ENCODE measurements at places on chromosomes 3 and 15.

DNA sequence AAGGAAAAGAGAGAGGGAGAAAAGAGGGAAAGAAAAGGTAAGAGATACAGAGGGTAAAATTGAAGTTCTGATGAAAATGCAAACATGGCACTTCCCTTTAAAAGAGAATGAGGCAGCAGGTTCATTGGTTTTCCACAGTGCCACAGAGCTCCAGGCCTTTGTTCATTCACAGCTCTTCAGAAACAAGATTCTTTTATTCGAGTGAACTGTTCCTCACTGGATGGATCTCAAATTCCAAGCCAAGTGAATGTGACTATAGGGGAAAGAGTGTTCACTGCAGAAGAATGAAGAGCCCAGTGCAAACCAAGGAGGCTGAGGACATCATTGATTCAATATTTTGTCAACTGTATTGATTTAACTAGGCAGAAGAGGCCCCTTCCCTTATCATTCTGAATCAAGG is 280.3 kb upstream of the PROK2 start:
- DNase-seq, result no peak

- no peak for DNase-seq
Measured at GRCh38 chr3:171956181-171956683, 83.1 kb upstream of the FNDC3B start.

DNA sequence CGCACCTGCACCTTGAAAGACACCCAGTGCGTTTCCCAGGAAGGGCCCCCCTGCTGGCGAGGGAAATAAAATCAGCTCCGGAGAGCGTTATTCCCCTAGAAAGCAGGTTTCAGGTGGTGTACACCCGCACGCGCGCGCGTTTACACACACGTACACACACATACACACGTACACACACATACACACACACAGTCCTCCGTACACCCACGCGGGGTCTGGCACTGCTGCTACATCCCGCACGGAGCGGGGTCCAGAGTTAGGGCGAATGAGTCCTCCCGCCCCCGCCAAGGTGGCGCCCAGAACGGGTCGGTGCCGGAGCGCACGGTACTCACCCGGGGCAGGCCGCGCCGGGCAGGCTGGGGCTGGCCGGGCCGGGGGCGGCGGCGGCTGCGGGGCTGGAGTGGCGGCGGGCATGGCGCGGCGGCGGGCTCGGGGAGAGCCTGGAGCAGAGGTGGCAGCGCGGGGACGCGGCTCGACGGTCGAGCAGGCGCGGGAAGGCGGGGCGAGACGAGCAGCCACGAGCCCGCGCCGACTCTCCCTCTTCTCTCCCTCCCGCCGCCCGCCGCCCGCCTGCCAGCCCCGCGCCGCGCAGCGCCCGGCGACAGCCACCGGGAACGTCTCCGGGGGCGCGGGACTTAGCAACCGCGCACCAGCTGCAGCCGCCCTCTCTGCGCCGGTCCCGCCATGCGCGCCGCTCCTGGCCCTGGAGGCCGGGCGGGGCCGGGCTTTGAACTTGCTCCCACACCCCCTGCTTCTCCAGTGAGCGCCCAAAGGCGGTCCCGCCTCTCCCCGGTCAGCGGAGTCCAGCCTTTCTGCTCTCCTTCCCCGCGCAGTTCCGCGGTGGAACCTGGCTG is at the start of gene DCLK3:
Gene DCLK3, minus strand, starts transcription at position 704 of the 854 bp plus-strand sequence. Its CDS starts 290 bp downstream, at position 414.
- no peak for DNase-seq

DNA sequence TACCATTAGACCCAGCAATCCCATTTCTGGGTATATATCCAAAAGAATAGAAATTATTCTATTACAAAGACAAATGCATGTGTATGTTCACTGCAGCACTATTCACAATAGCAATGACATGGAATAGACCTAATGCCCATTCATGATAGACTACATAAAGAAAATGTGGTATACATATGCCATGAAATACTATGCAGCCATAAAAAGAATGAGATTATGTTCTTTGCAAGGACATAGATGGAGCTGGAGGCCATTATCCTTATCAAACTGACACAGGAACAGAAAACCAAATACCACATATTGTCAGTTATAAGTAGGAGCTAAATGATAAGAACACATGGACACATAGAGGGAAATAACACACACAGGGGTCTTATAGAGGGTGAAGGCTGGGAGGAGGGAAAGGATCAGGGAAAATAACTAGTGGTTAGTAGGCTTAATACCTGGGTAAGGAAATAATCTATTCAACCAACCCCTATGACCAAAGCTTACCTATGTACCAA is 366.8 kb downstream of the EDEM1 start:
- DNase-seq, result no peak

DNA sequence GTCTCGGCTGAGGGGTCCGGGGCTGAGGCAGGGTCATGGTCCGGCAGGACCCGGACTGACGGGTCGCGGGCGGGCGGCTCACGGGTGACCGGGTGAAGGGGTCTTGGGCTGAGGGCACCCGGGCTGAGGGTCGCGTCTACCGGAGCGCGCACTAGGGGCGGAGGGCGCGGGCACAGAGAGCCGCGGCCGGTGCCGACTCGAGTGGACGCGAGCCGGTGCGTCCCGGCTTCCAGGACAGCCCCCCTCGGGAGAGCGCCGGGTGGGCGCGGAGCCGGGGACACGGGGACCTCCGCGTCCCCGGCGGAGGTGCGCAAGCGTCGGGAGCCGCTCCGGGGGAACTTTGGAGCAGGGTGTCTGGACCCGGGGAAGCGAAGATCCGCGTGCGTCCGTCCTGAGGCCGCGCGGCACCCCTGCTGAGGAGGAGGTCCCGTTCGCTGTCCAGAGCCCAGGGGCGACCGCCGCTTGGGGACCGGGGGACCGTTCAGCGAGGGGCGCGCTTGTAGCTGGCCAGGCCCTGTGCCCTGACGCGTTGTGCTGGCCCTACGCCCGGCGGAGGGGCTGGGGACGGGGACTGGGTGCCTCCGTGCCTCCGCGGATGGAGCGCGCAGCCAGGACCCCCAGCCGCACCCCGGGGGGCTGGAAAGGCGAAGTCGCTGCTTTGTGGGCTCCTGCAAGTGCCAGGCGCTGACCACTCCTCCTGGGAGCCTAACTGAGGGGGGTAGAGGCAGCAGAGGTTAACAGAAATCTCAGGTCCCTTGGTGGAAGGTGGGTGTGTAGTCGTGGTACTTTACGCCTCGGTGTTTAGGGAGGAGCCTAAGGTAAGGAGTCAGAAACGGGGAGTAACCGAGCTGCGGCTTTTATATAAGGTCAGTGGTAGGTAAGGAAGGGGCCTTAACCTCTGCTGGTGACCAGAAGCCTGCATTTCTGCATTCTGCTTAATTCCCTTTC is at the start of gene PPARG:
Gene PPARG, plus strand, starts transcription at position 889 of the 948 bp plus-strand sequence. CDS start 90,642 bp downstream, outside the sequence.
- no peak for DNase-seq

DNA sequence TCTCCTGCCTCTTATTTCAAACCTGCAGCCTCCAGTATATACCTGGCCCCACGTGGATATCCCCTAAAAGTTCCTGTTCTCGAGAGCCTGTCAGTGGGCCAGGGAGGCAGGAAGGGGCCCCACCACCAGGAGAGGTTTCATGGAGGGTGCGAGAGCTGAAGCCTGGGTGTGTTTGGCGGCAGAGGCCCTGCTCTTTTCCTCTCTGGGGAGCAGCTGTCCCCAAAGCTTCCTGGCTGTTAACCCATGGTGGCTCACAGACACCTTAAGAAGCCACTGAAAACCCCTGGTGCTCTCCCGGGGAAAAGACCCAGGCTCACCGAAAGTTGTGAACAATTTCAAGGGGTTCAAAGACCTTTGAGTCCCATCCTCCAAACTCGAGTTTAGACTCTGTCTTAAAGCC is 1.1 kb downstream of the PRRT3 start:
- DNase-seq, result no peak

DNA sequence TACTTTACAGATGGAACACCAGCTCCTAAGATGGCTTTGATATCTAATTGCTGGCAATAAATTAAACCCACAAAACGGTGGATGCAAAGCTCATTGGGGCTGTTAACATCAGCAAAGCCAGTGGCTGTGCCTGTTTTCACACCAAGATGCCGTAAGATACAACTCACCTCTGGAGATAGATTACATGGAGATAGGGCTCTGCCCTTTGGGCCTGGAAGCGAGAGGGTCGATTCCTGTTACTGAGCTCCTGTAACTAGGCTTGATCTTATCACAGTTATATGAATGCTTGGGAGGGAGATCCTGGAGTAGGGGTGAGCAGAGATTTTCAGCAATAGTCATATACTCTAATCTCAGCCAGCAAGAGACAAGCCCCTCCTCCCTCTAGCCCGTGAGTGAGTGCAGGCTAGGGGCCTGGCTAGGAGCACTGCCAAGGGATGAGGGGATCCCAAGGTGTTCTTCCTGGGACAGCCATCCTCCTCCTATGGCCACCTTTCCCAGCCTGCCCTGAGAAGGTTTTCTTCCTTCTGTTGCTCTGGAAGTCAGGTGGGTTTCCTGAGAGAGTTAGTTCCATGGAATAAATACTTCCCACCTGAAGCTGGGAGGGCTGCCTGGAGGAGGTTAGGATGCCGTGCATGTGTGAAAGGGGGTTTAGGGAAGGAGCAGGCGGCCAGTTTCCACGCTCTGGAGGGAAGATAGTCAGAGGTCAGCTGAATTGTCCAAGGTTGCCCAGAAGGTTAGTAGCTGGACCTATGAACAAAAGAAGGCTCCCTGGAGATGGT is 18.1 kb upstream of the DOCK3 start:
- DNase-seq, result no peak

DNA sequence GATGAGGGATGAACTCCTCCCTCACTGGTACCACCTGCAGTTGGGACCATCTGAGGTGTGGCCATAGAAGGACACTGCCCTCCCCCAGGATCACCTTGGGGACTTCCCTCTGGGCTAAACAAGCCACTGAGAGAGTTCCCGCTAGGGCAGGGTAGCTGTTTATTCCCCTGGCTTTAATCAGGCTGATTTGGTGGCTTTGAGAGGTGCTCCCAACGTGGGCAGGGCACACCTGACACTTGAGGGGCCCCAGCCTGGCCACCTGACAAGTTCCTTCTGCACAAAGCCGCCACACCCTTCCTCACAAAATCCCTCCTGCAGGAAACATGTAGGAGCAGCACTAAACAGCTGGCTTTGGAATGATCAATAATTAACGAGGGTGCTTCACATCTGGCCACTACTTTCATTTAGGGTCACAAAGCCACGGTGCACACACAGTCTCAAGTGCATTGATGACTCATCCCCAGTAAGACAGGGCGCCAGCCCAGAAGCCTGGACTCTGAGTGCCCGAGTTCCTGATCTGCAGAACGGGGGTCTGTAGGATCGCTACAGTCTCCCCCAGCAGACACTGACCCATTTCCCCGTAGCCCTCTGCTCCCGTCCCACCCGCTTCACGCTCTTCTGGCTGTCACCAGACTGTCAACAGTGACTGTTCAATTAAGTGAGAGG is 75.1 kb downstream of the ATP10A start:
- DNase-seq, result no peak

DNA sequence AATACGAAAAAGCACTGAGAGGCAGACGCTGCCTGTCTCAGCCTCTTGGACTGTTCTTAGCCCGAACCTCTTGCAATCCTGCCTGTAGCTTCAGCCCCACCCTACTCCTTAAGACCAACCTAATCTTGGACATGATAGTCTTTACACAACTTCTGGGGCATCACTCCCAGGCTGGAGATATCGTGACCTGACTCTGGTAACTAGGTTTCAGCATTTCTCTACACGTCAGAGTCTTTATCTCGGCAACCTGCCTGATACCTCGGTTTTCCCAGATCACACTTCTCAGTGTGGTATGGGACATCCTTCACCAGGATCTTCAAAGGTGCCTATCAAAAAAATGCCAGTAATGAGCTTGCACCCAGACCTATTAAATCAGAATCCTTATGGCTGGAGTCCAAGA is 590.2 kb upstream of the KCNMB2 start:
- DNase-seq, result no peak

GRCh38 chr3:115071601-115072000 is 75.5 kb downstream of the ZBTB20 start:
- no peak for DNase-seq

DNA sequence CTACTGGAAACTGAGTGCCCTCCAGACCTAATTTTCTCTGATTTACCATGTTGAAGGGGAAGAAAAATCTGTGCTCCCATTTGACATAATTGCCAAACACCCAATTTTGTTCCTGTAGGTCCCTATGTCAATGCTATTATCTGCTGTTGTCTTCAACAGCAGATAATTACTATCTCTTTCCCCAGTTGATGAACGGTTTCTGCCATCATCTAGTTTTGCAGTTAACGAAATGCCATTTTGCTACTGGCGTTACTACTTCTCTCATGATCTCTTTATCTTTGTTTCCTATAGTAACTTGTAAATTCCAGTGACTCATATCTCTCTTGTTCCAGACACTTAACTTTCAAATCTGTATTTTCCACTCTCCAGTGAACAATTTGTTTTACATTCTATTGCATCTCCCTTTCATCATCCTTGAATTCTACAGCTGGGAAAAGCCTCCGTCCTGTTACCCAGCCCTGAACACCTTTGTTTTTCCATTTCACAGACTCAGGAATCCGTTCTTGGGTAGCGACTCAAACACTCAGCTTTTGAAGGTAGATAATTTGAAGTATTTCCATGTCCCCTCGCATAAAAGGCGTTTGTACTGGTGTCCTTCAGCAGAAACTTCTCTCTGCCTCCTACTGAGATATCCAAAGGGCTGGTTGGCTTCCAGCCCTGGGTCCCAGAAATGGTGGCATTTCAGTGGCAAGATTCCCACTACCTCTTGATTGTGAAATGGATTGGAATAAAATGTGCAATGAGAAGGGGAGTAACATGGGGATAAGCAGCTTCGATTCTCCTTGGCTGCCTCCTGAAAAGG is 111.7 kb downstream of the FOXB1 start:
- no peak for DNase-seq

GRCh38 chr15:68612979-68613740 is 34.4 kb downstream of the CORO2B start:
- no peak for DNase-seq

DNA sequence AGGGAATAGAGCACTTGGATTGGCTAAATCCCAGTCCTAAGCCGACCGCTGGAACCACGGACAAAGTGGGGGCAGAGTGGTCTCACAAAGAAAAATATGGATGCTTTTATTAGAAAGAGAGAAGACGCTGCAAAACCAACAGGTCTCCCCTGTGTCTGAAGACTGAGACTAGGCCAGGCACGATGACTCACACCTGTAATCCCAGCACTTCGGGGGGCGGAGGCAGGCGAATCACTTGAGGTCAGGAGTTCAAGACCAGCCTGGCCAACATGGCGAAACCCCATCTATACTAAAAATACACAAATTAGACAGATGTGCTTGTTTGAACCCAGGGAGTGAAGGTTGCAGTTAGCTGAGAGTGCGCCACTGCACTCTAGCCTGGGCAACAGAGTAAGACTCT is 61.8 kb downstream of the ZDHHC19 start:
- DNase-seq, result no peak

GRCh38 chr3:86986671-86987420 is 4.1 kb downstream of the VGLL3 start:
- no peak for DNase-seq

All from natural killer cell treated with Interleukin-12 subunit alpha and Interleukin-12 subunit beta and Interleukin-15 and Interleukin-18, amount 100 ng/mL, for 72 hours (primary cell).